GM03348 (cell line): ENCODE measurements at places on chromosomes 12 and 14.
A peak's percentile ranks its signal among the peaks of the same experiment; 100 is the strongest.

DNA sequence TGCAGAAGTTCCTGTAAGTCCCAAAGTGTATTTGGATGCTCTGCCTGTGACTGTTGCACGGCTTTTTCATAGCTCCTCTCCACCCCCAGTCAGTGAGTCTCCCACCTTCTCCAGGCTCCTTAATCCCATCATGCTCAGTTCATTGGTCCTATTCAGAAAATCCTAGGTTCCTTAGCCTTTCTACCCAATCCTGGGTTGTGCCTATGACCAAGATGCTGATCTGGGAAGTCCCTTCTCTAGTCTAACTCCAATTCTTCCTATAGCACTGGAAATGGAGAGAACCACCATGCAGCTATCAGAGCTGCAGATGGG is 7.7 kb downstream of the CISTR start:
- DNase-seq, result no peak

GRCh38 chr14:96192975-96193805 is 11.4 kb upstream of the BDKRB2 start:
- no peak for DNase-seq

- peak; percentile 5 for DNase-seq
Measured at GRCh38 chr14:53608369-53608768, 348.3 kb downstream of the BMP4 start.

- no peak for DNase-seq
Measured at GRCh38 chr12:122789637-122790036, 15.3 kb downstream of the CCDC62 start.

DNA sequence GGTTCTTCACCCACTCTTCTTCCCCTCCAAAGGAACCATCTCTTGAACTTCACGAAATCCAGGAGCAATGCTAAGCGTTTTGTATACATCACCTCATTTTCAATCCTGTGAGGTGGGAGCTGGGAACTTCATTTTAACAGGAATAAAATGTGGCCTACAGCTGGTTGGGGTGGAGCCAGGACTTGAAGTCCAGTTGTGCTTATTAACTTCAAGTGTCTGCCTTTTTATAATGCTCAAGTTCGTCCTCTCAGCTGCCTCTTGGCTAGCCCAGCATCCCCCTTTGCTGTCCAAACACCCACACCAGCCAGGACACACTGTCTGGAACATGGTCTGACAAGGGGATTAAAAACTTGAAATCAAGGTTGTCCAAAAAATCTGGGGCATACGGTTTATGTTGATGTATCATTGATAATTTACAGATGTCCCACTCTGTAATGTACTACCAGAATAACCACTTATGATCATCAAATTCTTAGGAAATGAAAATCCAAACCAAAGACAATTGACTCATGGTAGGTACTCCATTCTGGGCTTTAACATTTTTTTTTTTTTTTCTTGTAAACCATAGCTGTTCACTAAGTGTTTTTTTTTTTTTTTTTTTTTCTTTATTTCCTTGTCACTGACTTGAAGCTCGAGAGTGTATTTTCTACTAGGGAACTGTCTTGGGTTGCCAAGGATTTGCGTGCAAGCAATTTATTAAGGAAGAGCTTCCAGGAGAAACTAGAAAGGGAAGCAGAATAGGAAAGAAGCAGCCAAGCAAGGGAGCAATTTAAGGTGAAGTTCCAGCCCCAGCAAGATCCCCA is 252.3 kb downstream of the EFCAB11 start:
- peak; percentile 62 for DNase-seq

DNA sequence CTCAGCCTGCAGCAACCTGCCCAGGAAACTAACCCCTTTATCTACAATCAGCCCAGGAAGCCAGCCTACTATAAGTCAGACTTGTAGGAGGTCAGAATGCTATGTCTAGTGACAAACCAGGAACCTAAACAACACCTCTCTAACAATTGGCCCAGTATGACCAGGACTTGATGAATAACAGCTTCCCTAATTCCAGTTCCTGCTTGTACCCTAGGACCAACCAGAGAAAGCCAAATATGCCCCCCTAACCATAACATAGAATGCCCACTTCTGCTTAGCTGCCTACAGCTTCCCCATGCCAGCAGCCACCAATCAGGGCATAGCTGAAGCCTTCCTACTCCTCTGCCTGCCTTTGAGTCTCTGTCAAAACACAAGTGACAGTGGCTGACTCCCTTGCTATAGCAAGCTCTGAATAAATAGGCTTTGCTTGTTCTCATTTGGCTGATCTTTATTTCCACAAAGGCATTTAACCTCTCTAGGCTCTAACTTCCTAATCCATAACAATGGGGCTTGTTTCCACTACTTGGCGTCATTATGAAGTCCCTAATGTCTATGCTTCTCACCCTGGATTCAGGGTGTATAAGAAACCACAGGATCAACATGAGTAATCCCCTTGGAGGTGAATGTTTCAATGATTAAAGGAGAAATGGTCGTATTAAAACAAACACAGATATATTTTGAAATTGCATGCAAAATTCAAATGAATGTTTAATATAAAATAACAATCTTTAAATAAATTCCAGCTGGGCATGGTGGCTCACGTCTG is 220.2 kb downstream of the ANO6 start:
- DNase-seq, result no peak

DNA sequence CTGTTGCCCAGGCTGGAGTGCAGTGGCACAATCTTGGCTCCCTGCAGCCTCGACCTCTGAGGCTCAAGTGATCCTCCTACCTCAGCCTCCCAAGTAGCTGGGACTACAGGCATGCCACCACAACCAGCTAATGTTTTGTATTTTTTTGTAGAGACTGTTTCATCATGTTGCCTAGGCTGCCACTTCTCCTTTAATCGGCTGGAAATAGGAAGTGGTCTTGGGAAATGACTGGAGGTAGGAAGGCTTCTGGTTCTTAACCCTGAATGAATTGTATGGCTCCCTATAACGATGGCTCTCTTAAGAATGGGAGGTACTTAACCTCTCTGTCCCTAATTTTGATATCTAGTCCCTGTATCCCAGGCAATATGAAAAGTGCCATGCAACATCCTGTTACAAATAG is 113.9 kb upstream of the USP15 start:
- DNase-seq, result no peak

- no peak for DNase-seq
Measured at GRCh38 chr14:56963381-56963780, 153.1 kb upstream of the OTX2 start.

- peak; percentile 7 for DNase-seq
Measured at GRCh38 chr12:24109381-24110039, 160.0 kb upstream of the SOX5 start.

- DNase-seq, result peak; percentile 86
Measured at GRCh38 chr12:56158926-56159461, 835 bp downstream of the MYL6 start.

DNA sequence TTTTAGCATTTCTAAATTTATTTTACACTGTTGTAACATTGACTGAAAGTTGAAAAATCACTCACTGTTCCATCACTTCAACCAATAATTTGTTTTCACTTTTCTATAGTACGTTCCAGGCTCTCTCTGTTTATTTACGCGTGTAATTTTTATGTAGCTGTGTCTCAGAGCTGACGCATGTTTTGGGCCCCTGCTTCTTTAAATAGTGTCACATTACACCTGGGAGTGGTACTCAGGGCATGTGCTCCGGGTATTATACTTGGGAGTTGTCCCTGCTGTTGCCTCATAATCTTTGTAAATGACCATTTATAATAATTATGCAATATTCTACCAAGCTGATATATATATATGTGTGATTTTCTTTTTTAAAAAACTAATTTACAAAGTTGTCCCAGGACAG is 132.8 kb upstream of the CPM start:
- DNase-seq, result no peak

- no peak for DNase-seq
Measured at GRCh38 chr14:73489481-73490175, 1.1 kb upstream of the RIOX1 start.

DNA sequence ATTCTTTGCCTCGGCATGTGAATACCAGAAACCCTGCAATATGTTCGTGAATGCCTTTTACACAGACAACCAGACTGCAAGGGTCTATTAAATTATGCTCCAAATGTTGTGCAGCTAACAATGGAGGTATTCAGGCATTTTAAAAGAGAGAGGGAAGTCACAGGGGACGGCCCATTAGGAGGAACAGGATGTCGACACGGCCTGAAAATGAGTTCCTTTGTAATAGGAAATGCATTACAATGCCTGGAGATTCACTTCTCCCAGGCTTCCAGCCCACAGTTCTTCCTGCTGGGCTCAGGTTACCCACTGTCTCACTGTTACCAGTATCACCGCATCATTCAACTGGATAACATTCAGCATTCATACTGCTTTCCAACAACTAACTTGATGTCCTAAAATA is 2.5 kb downstream of the DUSP6 start:
- no peak for DNase-seq

- DNase-seq, result no peak
Measured at GRCh38 chr12:95545731-95546490, 5.4 kb downstream of the USP44 start.

GRCh38 chr12:124395986-124396385 is 101.1 kb downstream of the RFLNA start:
- DNase-seq, result peak; percentile 46

GRCh38 chr14:73462815-73463214 is 4.5 kb upstream of the NUMB start:
- DNase-seq, result no peak

DNA sequence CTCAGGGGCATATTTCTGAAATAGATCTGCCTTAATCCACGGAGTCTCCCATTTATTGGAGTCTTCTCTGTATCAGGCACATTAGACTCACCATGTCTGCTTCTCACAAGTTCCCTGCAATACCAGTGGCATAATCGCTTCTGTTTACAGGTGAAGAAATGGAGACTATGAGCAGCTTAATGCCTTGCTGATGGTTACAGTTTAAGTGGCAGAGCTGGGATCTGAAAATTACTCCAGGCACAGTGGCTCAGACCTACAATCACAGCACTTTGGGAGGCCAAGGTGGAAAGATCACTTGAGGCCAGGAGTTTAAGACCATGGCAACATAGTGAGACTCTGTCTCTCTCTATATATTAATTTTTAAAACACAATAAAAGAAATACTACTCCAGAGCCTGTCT is 7.3 kb upstream of the RIC8B start:
- no peak for DNase-seq

DNA sequence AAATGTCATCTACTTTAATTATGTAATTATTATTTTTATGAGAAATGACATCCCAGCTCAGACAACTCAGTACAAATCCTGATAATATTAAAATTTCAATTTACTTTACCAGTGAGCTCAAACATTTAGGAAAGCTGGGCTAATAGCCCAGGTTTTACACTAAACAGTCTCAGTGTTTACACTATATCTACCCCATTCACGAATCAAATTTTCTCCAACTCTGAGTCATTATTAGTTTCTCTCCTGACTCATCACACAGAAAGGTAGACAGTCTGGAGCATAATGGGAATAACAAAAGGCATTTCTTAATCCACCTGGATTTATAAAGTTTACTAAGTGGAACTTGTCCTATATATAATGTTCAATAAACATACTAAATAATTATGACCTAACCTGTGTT is 5.7 kb downstream of the PAWR start:
- DNase-seq, result peak; percentile 33

- peak; percentile 94 for DNase-seq
Measured at GRCh38 chr14:103576371-103577024, 13.7 kb downstream of the COA8 start.

DNA sequence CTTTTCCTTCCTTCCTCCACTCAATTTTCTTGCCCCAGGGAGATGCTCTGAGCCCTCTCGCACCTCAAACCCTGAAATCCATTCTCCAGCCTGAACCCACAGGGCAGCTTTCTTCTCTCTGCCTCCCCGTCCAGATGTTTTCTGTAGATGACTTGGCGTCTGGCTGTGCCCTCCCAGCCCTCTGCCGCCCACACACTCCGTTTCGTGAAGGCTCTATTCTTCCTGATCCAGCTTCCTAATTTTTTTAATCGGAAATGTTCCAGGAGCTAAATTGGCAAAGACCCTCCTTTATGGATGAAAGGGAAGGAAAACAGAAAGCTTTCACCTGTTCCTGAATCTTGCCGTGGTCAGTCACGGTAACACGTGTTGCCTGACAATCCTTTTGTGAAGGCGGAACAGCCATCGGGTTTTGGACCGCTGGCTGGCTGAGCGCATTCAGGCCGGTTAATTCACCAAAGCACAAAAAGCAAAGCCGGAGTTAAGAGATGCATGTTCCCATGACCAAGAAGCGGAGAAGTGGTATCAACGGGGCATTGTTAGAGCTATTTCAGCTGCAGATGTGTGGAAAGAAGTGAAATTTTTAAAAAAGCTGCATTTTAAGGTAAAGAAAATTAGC is 70.2 kb upstream of the FBRSL1 start:
- no peak for DNase-seq

DNA sequence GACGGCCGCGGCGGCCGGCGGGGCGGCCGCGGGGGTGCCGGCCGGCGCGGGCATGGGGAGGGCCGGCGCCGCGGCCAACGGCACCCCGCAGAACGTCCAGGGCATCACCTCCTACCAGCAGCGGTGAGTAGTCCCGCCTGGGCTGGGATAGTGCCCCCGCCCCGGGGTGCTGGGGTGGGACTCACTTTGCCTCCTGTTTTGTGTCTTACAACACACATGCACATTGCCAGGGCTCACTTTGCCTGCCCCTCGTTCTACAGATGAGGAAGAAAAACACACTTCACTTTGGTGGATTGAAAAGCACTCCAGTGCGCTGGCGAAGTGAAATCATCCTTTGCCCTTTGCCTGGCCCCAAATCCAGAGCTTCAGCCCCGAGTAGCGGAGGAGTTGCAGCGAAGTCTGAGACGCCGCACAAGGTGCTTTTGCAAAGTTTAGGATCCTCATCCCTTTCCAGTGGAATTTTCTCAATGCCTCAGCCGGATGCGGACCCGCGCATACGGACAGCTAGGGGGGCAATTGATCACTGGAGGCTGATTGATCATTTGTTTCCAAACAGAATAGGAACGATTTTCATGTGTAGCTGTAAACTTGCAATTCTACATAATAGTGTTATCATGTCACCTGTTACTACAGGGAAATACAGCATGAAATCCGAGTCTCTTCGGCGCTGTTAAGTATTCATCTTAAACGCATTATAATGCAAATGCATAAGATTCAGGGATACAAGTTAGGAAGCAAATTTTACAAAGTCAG is 3.6 kb upstream of the NPAS3 start:
- no peak for DNase-seq

DNA sequence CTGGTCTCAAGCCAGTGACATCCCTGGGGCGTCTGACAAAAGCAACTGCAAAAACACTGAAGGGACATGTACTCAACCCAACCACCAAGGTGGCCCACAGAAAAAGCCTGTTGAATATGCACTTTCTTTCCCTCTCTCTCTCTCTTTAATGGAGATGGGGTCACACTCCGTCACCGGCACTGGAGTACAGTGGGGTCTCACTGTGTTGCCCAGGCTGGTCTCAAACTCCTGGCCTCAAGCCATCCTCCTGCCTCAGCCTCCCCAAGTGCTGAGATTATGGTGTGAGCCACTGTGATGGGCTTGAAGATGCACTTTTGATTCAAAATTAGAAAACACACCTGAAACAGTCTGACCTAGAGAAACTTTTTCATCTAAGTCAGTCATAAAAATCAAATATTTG is 7.2 kb upstream of the CD27 start:
- DNase-seq, result no peak

- DNase-seq, result no peak
Measured at GRCh38 chr12:88955531-88955930, 375.3 kb upstream of the KITLG start.
